Mesothelial cell of epicardium (in vitro differentiated cells): ENCODE measurements at places on chromosomes 4 and X. TPM values are rescaled to one million over a fixed set of nuclear protein-coding genes. Genes with fewer than 3 reads are reported as not detected.

Gene DAPP1
- 2.5 to 2.9 TPM (median 2.7 TPM) in 3 replicates for total RNA-seq

Gene HERC5
- total RNA-seq, result 6.3 to 7.0 TPM (median 6.6 TPM) in 3 replicates

Gene NOX1
- total RNA-seq, result not detected in 3 replicates

Gene GPAT3
- 0.18 to 0.35 TPM in 2 of 3 replicates, not detected in the other for total RNA-seq

Gene SPATA4
- total RNA-seq, result 0.20 to 0.74 TPM (median 0.40 TPM) in 3 replicates

Gene MAGEB10
- not detected in 3 replicates for total RNA-seq

Gene CENPVL2
- total RNA-seq, result 0.31 to 0.68 TPM (median 0.49 TPM) in 3 replicates

Gene GPR50
- 0.25 to 0.65 TPM (median 0.64 TPM) in 3 replicates for total RNA-seq

Gene CXCL10
- 0.32 to 0.44 TPM in 2 of 3 replicates, not detected in the other for total RNA-seq

Gene GC
- total RNA-seq, result not detected in 3 replicates

Gene REPS2
- 5.2 to 7.2 TPM (median 6.9 TPM) in 3 replicates for total RNA-seq

Gene ARX
- not detected in 3 replicates for total RNA-seq

Gene TIMP1
- 117 to 124 TPM (median 120 TPM) in 3 replicates for total RNA-seq

Gene JCHAIN
- 0.16 to 0.47 TPM (median 0.18 TPM) in 3 replicates for total RNA-seq

Gene USP26
- total RNA-seq, result not detected in 3 replicates

Gene INTS6L
- total RNA-seq, result 31.7 to 32.9 TPM (median 32.6 TPM) in 3 replicates

Gene CPEB2
- total RNA-seq, result 4.1 to 5.3 TPM (median 4.8 TPM) in 3 replicates

Gene NLGN4X
- total RNA-seq, result 22.0 to 24.6 TPM (median 23.5 TPM) in 3 replicates

Gene SMIM20
- total RNA-seq, result 29.7 to 31.5 TPM (median 30.0 TPM) in 3 replicates

Gene RENBP
- 7.2 to 8.5 TPM (median 7.2 TPM) in 3 replicates for total RNA-seq

Gene PDHA2
- total RNA-seq, result not detected in 3 replicates

Gene TCP11X1
- not detected in 3 replicates for total RNA-seq

Gene CLDN2
- not detected in 3 replicates for total RNA-seq

Gene IL9R
- total RNA-seq, result 0.16 TPM in 2 of 3 replicates, not detected in the other

Gene FAM149A
- total RNA-seq, result 12.2 to 16.1 TPM (median 13.6 TPM) in 3 replicates

Gene CLDN24
- total RNA-seq, result not detected in 3 replicates
